ENCODE measurements at places on chromosomes 11 and 22. TPM values are rescaled to one million over a fixed set of nuclear protein-coding genes. Genes with fewer than 3 reads are reported as not detected.

DNA sequence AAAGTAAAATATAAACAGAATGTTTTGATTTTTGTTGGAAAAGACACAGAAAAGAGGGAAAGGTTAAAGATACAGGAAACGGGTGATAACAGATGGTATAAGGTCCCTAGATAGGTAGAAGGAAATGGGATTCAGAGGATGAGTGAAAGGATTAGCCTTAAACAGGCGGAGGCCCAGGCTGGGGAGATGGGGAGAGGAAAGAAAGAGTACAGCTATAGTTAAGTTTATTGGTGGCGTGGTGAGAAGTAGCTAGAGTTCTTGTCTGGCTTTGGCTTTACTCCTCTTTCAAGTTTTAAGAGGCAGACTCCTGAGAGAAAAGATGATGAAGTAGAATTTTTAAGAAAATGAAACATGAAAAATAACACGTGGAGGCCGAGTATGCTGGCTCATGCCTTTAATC is 13.7 kb downstream of the ZBTB44 start:
- peaks cover 15% of the 10 kb centered on the region for H3K4me1 ChIP-seq
- H3K4me3 ChIP-seq: no peak overlapping the region
- H3K27ac ChIP-seq: no peak overlapping the region
- no peak for DNase-seq
- no peaks in the 10 kb centered on the region for H3K27me3 ChIP-seq

DNA sequence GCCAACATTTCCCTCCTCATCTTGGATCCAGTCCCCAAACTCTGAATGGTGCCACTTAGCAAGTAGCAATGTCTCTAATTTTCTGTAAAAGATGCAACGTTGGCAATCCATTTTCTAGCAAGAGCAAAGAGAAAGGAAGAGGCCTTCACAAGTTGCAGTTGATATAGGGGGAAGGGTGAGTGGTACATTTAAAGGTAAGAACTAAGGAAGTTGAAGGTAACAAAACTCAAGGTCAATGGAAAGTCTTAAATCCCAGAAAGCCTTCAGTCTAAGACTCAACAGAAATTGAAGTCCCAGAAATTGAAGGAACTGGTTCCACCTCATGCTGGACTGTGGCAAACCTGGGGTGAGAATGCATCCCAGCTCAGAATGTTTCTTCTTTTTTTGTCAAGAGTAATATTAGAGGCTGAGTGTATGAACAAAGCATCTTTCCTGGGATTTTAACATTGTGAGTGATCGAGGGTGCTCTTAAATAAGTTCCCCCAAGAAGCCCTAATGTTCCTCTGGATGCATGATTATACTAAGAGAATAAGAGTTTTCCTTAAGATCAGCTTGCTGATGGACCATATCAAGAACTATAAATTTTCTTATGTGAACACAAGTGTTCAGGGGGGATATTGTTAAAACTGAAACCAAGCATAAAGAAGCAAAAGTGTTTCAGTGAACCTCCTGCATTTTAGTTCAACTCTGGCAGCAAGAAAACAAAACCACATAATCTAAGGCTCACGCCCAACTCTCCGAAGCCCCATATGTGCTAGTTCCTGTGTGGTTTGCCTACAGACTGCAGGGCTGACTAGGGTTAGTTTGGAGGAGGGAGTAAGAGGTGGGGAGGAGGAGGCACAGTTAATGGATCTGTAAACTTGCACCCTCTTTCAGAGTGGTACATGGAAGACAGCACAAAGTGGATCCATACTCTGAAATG is at the start of gene GRAP2:
TSS of gene GRAP2 (plus strand) at position 779 of the 922 bp plus-strand sequence. CDS start 46,023 bp downstream, outside the sequence.
- no peaks in the 10 kb centered on the region for H3K4me1 ChIP-seq
- no peaks in the 10 kb centered on the region for H3K27me3 ChIP-seq
- no peaks in the 10 kb centered on the region for H3K36me3 ChIP-seq
- H3K4me3 ChIP-seq: no peak within 1 kb of the TSS
- H3K27ac ChIP-seq: no peak within 1 kb of the TSS

DNA sequence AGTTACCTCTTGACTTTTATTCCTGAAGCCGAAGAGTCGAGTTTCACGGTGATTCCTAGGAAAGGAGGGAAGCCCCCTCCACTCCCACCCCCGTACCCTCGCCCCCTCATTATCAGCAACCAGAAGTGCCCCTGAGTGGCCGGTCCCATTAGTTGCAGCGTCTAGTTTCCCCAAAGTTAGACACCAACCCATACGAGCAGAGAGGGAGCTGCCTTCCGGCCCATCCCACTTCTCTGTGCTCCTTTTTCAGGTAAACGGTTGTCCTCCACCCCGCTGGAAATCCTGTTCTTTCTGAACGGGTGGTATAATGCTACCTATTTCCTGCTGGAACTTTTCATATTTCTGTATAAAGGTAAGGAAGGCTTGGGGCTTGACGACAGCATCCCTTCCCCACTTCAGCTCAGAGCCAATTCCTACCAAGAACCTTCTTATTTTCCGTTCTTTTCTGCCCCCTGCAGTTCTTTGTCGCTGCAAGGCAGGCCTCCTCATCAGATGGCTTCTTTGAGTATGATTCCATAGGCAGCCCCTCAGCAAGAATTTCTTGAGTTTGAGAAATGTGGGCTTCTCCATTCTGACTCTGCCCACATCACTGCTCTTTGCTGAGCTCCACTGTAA is 701 bp downstream of the TMEM216 start:
- H3K4me1 ChIP-seq: peaks cover 15% of the 10 kb centered on the region
- H3K4me3 ChIP-seq: peak overlapping the region; percentile 96
- peak; percentile 11 for DNase-seq
- peak overlapping the region; percentile 75 for H3K27ac ChIP-seq
- H3K27me3 ChIP-seq: peaks cover 8% of the 10 kb centered on the region

DNA sequence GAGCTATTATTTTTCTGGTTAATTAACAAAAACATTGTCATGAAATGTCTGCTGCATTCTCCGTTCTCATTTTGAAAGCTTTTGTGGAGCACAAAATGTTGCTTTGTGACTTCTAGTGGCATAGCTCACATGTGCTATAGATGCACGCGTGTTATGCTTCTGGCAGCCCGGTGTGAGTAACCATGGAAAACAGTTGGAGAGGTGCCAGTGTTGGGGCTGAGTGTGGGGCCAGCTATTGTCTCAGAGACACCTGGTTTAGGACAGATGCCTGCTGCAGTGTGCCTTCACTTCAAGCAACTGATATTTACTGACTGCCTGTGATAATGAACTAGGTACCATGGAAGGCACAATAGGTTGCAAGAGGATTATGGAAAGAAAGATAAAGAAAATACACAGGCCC is 760.6 kb downstream of the NTM start:
- H3K36me3 ChIP-seq: no peaks in the 10 kb centered on the region
- no peak overlapping the region for H3K4me3 ChIP-seq
- H3K27me3 ChIP-seq: no peaks in the 10 kb centered on the region
- DNase-seq: no peak
- H3K27ac ChIP-seq: no peak overlapping the region

- no peaks in the 10 kb centered on the region for H3K27me3 ChIP-seq
- H3K36me3 ChIP-seq: no peaks in the 10 kb centered on the region
- DNase-seq: no peak
- H3K4me3 ChIP-seq: no peak overlapping the region
- no peak overlapping the region for H3K27ac ChIP-seq
These were observed 222.6 kb upstream of the CCDC90B start for GRCh38 chr11:83508804-83509203.

GRCh38 chr22:22156716-22157347 is 87.8 kb upstream of the VPREB1 start:
- no peaks in the 10 kb centered on the region for H3K36me3 ChIP-seq
- H3K4me1 ChIP-seq: no peaks in the 10 kb centered on the region
- H3K4me3 ChIP-seq: no peak overlapping the region
- peaks cover 5% of the 10 kb centered on the region for H3K27me3 ChIP-seq
- H3K27ac ChIP-seq: no peak overlapping the region

The MS4A1 gene
- not detected for total RNA-seq

The LARGE1 gene
- 25.4 TPM for total RNA-seq

GRCh38 chr22:47322854-47323253 is 560.4 kb downstream of the TBC1D22A start:
- peaks cover 9% of the 10 kb centered on the region for H3K36me3 ChIP-seq
- H3K27ac ChIP-seq: no peak overlapping the region
- DNase-seq: no peak
- no peaks in the 10 kb centered on the region for H3K4me1 ChIP-seq

- peak; percentile 7 for DNase-seq
- peaks cover 55% of the 10 kb centered on the region for H3K4me1 ChIP-seq
- peaks cover 11% of the 10 kb centered on the region for H3K36me3 ChIP-seq
- H3K4me3 ChIP-seq: peak overlapping the region; percentile 99
- H3K27me3 ChIP-seq: peaks cover 6% of the 10 kb centered on the region
These were observed 1.2 kb downstream of the MRPL17 start for GRCh38 chr11:6681949-6682348.

- H3K27ac ChIP-seq: no peak overlapping the region
- H3K36me3 ChIP-seq: no peaks in the 10 kb centered on the region
These were observed 14.0 kb downstream of the TRIM44 start for GRCh38 chr11:35676611-35676965.

The SPON1 gene
- 120 TPM for total RNA-seq

The OR5B21 gene
- total RNA-seq: not detected

The OR2AG2 gene
- total RNA-seq: 0.26 TPM
